Dorsolateral prefrontal cortex (tissue), 122 donors: ENCODE measurements at places on chromosomes 11 and 22. TPM values are rescaled to one million over a fixed set of nuclear protein-coding genes. Genes with fewer than 3 reads are reported as not detected.

Gene TKFC
- 33.9 TPM for total RNA-seq

Gene OR5B21
- total RNA-seq: not detected

Gene AQP11
- 5.9 TPM for total RNA-seq

Gene DKK3
- 585 TPM for total RNA-seq

Gene HDAC10
- total RNA-seq: 51.7 TPM

Gene MLC1
- 262 TPM for total RNA-seq

Gene MIOX
- not detected for total RNA-seq

Gene SNX32
- total RNA-seq: 46.0 TPM

Gene VSTM5
- total RNA-seq: 6.1 TPM

Gene ST14
- 1.1 TPM for total RNA-seq

Gene TEX54
- total RNA-seq: not detected
